ENCODE measurements at places on chromosomes 7 and 10. TPM values are rescaled to one million over a fixed set of nuclear protein-coding genes. Genes with fewer than 3 reads are reported as not detected.

The OR2A12 gene
- total RNA-seq = 6.5 TPM

The MYH16 gene
- not detected for total RNA-seq

The ABCC2 gene
- total RNA-seq = 0.72 TPM

The GRM8 gene
- 4.1 TPM for total RNA-seq

The LRIT1 gene
- 3.6 TPM for total RNA-seq

The RGR gene
- total RNA-seq = 2.2 TPM

The LAMB1 gene
- total RNA-seq = 491 TPM

The XPNPEP1 gene
- 66.0 TPM for total RNA-seq

The ICA1 gene
- total RNA-seq = 4.3 TPM

The STRIP2 gene
- 0.96 TPM for total RNA-seq

The ACTL6B gene
- total RNA-seq = not detected

The AKR1B15 gene
- total RNA-seq = 0.48 TPM

The KCNIP2 gene
- not detected for total RNA-seq

The PTF1A gene
- total RNA-seq = 7.5 TPM

The RADIL gene
- 1.2 TPM for total RNA-seq

The ZNF277 gene
- 32.0 TPM for total RNA-seq

The ACSM6 gene
- total RNA-seq = 0.96 TPM

The STEAP2 gene
- 22.4 TPM for total RNA-seq

The TMEM229A gene
- 0.48 TPM for total RNA-seq

The AEBP1 gene
- total RNA-seq = 77.0 TPM

The RBAK gene
- 26.0 TPM for total RNA-seq

The PMS2 gene
- total RNA-seq = 15.4 TPM

The ALOX5 gene
- 19.3 TPM for total RNA-seq

The NUTM2D gene
- total RNA-seq = 1.7 TPM

The HEPACAM2 gene
- total RNA-seq = 4.3 TPM

Data from umbilical cord (tissue), 2 donors.